ENCODE measurements at places on chromosomes 13 and 19. TPM values are rescaled to one million over a fixed set of nuclear protein-coding genes. Genes with fewer than 3 reads are reported as not detected.

The TEX26 gene
- total RNA-seq, result not detected

The FXYD1 gene
- 4.7 TPM for total RNA-seq

The C19orf85 gene
- not detected for total RNA-seq

The FFAR3 gene
- total RNA-seq, result 0.70 TPM

The CYP2A6 gene
- not detected for total RNA-seq

The GRIN2D gene
- total RNA-seq, result 0.17 TPM

The LILRA6 gene
- total RNA-seq, result 0.91 TPM

The CYP4F2 gene
- not detected for total RNA-seq

The ITGBL1 gene
- not detected for total RNA-seq

The ZNF112 gene
- total RNA-seq, result not detected

The TMEM145 gene
- not detected for total RNA-seq

The C2CD4C gene
- total RNA-seq, result not detected

The SERP2 gene
- not detected for total RNA-seq

The PRTN3 gene
- total RNA-seq, result not detected

The APOC1 gene
- total RNA-seq, result not detected

The BEST2 gene
- not detected for total RNA-seq

Data from T-helper 17 cell (primary cell).